Activated CD4-positive, alpha-beta T cell treated with anti-CD3 and anti-CD28 coated beads for 4 hours (primary cell): ENCODE measurements at places on chromosomes 6 and 20.

GRCh38 chr6:5325173-5325572 lies 63.9 kb downstream of the FARS2 start:
- DNase-seq = no peak

DNA sequence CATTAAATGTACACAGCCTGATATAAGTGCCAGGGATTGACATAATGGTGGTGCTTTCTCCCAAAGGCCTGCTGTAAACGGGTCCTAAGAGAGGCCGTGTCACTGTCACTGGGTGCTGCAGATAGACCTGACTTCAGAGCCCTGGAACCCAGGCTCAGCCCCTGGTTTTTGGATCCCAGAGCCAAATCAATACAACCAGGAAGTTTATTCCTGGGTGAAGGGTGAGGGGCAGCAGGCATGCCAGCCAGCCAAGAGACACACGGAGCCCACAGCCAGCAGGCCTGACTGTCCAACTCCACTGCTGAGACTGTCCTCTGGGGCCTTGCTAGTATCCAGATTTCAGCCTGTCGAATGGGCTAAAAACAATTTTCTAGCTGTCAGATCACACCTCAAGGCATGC lies 12.8 kb upstream of the ARMC12 start:
- no peak for DNase-seq

DNA sequence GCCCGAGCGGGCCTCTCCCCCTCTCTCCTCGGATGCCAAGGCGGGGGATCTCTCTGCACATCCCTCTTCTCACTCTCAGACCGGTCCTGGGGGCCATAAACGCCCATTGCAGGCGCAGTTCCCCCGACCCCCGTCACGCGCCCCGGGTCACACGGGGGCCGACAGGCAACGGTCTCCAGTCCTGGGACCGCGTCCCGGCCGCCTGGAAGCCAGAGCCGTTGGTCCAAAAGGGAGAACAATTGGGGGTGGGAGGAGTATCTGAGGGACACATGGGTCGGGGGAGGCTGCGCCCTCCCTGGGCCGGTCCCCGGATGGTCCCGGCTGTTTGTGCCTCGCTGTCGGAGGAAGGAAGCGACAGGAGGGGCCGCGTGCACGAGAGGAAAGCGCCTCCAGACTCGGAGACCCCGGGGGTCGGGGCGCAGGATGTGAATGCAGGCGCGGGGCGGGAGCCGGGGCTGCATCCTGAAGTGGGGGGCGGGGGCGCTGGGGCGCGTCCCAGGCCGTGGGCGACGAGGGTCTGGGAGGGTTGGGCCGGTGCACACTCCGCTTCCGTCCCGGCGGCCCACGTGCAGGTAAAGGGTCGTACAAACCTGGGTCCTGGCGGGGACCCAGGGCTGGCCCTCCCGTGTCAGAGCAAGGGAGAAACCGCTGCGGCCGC lies 903 bp downstream of the SLC4A11 start:
- DNase-seq = no peak

GRCh38 chr6:166839569-166839968 lies 116.8 kb downstream of the RNASET2 start:
- DNase-seq = no peak

DNA sequence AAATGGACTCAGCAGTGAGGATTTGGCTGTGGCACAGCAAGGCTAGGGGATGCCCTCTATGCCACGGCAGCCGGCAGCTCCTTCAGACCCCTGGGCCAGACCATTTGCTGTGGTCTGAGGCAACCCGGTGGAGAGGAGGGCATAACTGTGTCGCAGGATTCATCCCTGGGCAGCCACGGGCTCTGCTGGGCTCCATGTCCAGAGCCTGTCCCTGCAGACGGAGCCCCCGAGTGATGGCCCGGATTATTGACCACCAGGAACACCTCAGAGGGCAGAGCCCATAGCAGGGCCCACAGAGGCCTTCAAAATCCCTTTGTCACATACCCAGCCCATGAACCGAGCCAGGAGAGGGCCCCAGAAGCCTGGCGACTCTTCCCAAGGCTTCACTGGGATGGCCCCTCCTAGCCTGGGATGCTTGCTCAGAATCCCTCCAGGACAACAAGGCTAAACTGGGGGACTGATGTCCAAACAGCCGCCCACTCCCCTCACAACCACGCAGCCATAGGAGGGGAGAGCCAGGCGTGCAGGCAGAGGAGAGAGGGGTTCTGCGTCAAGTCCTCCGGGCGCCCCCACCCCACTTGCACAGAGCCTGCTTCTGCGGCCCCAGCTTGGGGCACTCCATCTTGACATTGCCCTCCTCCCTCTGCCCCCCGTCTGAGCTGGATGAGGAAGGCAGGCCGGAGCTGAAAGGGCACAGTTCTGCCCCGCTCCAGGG lies 68.2 kb upstream of the AFDN start:
- DNase-seq = no peak
